ENCODE measurements at places on chromosomes 2 and 18. TPM values are rescaled to one million over a fixed set of nuclear protein-coding genes. Genes with fewer than 3 reads are reported as not detected.
A peak's percentile ranks its signal among the peaks of the same experiment; 100 is the strongest.

The EDAR gene
- total RNA-seq, result not detected

The PEX13 gene
- 18.5 TPM for total RNA-seq

The TUBA3E gene
- total RNA-seq, result not detected

The PLEKHH2 gene
- total RNA-seq, result 64.3 TPM

The DYNAP gene
- total RNA-seq, result not detected

The NFATC1 gene
- 5.5 TPM for total RNA-seq

DNA sequence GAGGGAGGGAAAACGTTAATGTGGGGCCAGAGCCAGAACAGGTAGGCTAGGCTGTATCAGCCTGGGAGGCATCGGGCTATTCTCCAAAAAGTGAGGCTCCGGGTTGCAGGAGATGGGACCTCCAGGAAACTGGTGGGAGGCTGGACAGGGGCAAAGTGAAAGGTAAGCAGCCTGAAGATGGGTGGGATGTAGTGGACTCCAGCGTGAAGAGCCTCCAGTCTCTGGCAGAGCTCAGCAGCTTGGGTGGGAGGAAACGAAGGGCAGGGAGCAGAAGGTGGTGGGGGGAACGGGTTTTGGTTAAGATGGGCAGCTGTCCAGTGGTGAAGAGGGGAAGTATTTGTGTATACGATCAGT is 3.1 kb upstream of the EMX1 start:
- no peak overlapping the region for H3K27ac ChIP-seq
- peaks cover 100% of the 10 kb centered on the region for H3K27me3 ChIP-seq
- H3K4me1 ChIP-seq, result peaks cover 46% of the 10 kb centered on the region
- no peak overlapping the region for H3K4me3 ChIP-seq
- DNase-seq, result peak; percentile 2

- no peaks in the 10 kb centered on the region for H3K27me3 ChIP-seq
- no peaks in the 10 kb centered on the region for H3K4me1 ChIP-seq
- H3K4me3 ChIP-seq, result no peak overlapping the region
- H3K27ac ChIP-seq, result no peak overlapping the region
Observed at GRCh38 chr2:17177088-17177487, 341.2 kb downstream of the RAD51AP2 start.

GRCh38 chr2:20423847-20424246 is 23.0 kb upstream of the RHOB start:
- H3K27me3 ChIP-seq, result no peaks in the 10 kb centered on the region
- H3K4me1 ChIP-seq, result peaks cover 68% of the 10 kb centered on the region
- no peak overlapping the region for H3K27ac ChIP-seq
- no peaks in the 10 kb centered on the region for H3K36me3 ChIP-seq

DNA sequence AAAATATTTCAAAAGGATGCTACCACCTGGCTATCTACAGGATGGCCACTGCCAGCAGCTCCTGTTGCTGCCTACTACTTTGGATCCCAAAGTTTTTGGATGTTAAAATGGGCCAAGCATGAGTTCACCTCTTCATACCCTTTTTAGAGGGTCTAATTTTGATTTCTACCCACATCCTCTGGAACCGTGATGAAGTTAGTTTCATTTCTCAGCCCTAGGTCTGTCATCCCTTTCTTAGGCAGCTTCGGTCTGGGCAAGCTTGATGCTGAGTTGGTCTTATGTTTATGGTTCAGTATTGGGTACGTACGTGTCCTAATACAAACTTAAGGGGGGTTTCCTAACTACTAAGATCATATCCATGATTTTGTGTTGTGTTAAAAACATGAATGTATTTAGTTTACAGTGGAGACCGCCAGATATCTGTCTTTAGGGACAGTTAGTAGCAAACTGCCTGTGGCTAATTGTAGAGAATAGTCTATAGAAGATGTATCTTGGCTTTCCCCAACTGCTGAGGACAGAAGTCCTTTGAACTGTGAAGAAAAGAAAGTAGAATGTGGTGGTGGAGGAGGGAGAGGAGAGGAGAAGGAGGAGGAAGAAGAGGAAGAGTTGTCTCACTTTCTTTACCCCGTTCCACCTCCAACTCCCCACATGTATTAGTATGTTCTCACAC is 184.9 kb downstream of the UBE2E3 start:
- H3K36me3 ChIP-seq, result no peaks in the 10 kb centered on the region
- no peak overlapping the region for H3K27ac ChIP-seq
- H3K4me1 ChIP-seq, result no peaks in the 10 kb centered on the region

GRCh38 chr18:48392268-48392667 is 16.9 kb downstream of the ZBTB7C start:
- no peak overlapping the region for H3K27ac ChIP-seq
- no peaks in the 10 kb centered on the region for H3K36me3 ChIP-seq
- no peak overlapping the region for H3K4me3 ChIP-seq

DNA sequence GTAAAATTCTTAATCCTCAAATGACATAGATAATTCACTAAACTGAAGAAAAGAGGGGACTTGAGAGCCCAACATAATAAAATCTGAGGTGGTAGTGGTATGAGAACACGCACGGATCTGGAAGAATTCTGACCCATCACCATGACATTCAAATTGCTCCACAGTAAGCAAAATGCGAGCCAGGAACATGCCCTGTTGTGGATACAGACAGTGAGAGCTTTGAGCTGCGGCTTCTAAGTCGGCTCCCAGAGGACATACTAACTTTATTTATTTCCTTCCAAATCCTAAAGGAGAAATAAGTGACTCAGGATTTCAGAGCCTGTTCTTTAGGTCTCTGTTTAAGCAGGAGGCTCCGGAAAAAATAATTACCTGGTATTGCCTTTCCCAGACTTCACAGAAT is 143.4 kb upstream of the SMAD7 start:
- H3K4me3 ChIP-seq, result no peak overlapping the region
- H3K4me1 ChIP-seq, result peaks cover 22% of the 10 kb centered on the region
- H3K27me3 ChIP-seq, result no peaks in the 10 kb centered on the region
- no peak for DNase-seq
- no peak overlapping the region for H3K27ac ChIP-seq
- peaks cover 28% of the 10 kb centered on the region for H3K36me3 ChIP-seq

DNA sequence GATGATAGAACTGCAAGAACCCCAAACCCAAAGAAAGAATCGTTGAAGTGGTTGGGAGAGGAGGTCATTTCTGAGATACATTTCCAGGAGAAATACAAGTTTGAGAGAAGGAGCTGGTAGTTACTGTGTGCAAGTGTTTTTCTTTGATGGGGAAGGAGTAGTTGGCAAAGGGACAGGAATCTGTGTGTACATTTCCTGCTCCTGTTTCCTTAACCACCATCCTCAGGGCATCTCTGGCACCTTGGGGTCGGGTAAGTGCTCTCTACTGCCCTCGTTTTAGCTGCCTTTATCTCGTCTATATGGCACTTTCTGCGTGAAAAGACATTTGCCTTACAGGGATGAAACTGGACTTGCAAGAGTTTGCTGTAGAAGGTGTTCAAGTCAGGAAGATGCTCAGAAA is 27.3 kb downstream of the CDC42EP3 start:
- H3K27ac ChIP-seq, result peak overlapping the region; percentile 15
- H3K36me3 ChIP-seq, result peaks cover 23% of the 10 kb centered on the region
- no peak for DNase-seq
- no peak overlapping the region for H3K4me3 ChIP-seq
- H3K4me1 ChIP-seq, result peaks cover 37% of the 10 kb centered on the region

DNA sequence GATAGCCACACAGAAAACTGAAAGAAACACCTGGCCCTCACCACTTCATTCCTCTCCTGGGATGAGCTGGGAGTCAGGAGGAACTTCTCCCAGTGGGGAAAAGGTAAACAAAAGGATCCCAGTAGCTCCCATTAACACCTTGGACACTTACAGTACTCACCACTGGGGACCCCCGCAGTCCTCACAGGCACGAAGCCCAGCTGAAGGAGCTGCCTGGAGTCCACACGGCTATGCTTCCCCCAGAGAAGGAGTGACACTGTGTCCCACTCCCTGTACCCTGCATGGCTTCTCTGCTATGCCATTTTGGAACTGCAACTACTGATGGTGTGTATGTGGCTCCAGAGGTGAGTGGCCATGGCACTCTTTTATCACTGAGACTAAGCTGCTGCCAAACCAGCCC is 1565.1 kb downstream of the LRP1B start:
- H3K4me3 ChIP-seq, result no peak overlapping the region
- H3K4me1 ChIP-seq, result no peaks in the 10 kb centered on the region
- no peak for DNase-seq
- no peaks in the 10 kb centered on the region for H3K27me3 ChIP-seq

All from stomach (tissue), 19 donors.